ENCODE measurements at places on chromosomes 1 and 21.

DNA sequence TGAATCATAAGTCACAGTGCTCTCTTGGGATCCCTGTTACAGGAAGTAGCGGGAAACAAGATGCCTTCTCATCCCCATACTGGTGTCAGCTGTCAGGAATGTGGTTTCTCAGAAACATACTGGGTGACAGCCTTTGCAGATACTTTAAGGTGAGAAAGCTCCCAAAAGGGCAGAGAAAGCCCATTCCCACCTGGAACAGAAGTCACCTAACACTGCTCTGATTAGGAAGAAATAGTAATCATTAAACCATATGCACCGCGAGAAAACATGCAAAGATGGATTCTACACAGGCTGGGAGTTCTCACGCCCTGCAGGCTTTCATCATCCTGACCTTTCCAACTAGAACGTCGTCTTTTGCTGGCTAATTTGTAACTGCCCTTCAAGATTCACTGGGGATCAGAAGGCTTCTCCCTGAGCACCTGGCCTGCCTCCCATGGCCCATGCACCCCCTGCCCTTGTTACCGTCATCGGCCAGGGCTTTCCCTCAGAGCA, 46.2 kb upstream of the SLC44A3 start:
- no peak for DNase-seq

DNA sequence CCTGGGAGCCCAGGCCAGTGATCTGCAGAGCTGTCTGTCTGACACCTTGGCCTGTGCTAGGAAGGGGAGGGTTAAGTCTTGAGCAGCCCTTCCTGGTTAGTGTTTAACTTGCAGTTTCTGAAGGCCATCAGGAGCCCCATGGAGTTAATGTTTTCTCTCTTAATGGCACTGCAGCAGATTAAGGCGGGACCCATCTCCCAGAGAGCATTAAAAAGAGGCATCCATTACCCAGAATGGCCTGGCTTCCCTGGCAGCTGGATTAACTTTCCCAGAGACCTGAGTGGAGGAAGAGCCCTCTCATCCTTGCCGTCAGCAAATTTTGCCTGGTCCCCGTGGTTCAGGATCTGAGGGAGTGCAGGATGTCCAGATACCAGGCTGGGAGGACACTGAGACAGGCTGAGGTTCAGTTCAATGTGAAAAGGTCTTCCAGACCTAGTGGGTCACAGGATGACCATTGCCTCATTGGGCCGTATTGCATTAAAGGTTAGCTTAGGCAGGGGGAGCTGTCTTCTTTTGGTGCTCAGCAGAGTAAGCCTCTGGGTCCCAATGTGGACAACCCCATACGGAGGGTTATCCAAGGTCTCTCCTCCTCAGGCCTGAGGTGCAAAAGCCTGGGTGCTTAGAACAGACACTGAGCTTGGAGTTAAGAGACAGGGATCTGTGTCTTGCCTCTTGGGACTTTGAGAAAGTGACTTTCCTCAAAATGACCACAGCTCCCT, 522.6 kb downstream of the PTPRU start:
- no peak for DNase-seq

- no peak for DNase-seq
These were observed 136.8 kb upstream of the RUNX3 start for GRCh38 chr1:25066731-25067517.

GRCh38 chr1:202012544-202013478, 2.4 kb downstream of the ELF3 start:
- no peak for DNase-seq

GRCh38 chr1:5611431-5611830, 380.8 kb downstream of the NPHP4 start:
- DNase-seq, result no peak

DNA sequence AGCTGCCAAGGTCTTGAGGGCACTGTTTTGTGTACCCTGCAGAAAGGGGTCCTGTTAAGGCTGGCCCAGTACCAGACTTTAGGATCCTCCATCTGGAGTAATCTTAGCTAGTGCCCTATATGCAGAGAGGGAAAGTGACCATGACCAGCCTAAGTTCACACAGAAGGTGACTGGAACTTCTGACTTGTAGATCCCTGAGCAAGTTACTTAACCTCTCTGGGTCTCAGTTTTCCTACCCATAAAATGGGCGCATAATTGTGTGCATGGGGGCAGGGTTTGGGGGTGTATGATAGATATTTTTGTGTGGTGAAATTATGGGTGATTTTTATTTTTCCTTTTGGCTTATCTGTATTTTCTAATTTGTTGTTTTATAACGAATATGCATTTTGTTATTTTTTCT, 3.3 kb upstream of the SHISAL2A start:
- no peak for DNase-seq

DNA sequence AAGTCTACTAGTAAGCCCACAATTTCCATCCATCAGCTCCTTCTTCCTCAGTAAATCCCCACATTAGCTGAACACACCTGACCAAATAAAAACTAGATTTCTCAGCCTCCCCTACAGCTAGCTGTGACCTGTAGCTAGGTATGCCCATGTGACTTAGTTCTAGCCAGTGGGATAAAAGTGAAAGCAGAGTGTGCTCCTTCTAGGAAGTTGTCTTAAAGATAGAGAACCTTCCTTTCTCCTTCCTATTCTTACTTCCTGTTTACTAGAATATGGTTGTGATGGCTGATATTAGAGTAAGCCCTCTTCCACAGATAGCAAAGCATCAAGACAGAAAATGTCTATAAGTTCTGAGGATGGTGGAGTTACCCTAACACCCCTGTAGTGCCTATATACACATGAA, 67.0 kb downstream of the PIK3R3 start:
- DNase-seq, result no peak

GRCh38 chr1:112272101-112272772, 123.8 kb upstream of the CTTNBP2NL start:
- DNase-seq, result no peak

- no peak for DNase-seq
These were observed 460.2 kb downstream of the KIF26B start for GRCh38 chr1:245615001-245615400.

- no peak for DNase-seq
These were observed 65.2 kb downstream of the LRRC8C start for GRCh38 chr1:89698020-89698560.

GRCh38 chr1:226723657-226724532, 15.2 kb downstream of the ITPKB start:
- DNase-seq, result peak; percentile 68

DNA sequence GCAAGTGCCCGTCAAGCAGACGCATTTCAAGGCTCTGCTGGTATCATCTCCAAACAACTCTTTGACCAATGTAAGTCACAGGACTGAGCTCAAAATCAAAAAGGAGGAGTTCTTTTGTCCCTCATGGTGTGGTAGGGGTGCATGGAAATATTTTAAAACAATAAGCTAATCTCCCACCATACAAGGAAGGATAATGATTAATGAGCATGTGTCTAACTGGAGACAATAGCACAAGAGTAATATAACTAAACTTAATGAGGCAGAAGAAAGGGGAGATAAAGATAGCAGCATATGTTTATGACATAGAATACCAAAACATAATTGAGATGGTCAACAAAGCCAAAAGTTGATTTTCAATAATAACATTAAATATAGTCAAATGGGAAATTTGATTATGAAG, 668.0 kb upstream of the ZP4 start:
- DNase-seq, result no peak

GRCh38 chr1:115991909-115992308, 15.6 kb downstream of the SLC22A15 start:
- no peak for DNase-seq

- DNase-seq, result no peak
These were observed 34.7 kb downstream of the PTPRU start for GRCh38 chr1:29270929-29271521.

DNA sequence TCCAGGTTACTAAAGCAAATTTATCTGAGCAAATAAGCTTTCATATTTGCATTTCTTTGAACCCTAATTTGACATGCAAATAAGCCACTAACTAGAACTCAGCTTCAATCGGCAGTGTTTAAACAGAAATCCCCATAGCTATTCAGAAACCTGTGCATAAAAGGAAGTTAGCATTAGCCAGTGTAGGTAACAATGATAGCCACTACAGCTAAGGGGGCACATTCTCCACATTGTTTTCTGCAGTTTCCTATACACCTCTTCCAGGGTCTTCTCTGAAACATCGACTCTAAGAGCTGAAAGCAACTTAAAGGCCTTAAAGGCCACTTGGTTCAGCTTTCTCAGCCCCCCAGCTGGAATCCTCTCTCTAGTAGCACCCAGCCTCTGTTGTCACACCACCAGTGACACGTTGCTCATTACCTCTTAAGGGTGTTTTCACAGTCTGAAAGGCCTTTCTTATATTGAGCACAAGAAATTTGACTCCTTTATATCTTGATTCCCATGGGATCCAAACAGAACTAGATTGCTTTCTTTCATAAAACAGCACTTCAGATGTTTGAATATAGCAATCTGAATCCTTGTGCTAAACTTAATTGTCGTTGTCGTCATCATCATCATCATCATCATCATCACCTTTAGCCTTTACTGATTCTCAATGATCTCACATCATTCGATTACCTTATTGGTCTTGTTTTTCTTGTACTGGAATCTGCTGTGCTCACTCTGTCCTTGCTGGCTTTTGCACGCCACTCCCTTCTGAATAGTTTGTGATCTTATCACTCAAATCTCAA, 93.9 kb upstream of the DAB1 start:
- no peak for DNase-seq

DNA sequence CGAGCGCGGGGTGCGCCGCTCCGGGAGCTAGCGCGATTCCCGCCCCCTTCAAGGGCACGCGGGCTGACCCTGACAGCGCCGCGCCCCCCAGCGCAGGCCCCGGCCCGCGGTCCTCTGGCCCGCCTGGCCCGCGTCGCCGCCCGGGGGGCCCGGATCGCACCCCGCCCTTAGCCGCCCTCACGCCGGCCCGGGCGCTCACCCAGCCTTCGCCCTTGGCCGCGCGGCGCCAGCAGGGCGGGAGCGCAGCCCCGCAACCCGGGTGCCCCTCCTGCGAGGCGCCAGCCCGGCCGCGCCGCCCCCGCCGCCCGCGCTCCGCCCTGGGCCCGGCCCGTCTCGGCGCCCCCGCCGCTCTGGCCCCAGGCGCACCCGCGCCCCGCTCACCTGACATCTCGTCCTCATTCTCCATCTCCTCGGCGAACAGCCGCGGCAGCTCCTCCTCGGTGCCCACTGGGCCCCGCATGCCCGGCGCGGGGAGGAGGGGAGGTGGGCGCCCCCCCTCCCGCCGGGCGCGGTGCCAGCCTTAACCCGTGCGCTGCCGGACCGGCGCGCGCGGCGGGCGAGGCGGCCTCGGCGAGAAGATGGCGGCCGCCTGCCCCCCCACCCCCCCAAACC, 451 bp downstream of the CHD5 start:
- DNase-seq, result no peak

DNA sequence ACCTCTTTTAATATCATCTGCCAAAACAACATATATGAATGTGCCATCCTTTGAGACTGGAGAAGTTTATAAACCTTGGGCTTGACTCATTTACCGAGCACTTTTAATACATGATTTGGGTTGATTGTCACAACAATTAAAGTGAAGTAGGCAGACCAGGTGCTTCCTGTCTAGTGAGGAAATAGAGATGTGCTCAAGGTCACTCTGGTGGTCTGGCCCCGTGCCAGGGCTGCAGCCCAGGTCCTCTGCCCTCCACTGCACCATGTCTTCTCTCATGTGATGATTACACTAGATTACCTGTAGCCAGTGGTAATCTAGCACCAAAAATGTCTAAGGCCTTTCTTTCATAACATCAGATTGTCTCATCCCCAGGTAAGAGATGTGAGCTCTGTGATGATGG, 61.8 kb upstream of the LAMC2 start:
- DNase-seq, result no peak

Measured in hindlimb muscle (tissue), 1 donor.